ENCODE measurements at places on chromosomes 6 and 20.

DNA sequence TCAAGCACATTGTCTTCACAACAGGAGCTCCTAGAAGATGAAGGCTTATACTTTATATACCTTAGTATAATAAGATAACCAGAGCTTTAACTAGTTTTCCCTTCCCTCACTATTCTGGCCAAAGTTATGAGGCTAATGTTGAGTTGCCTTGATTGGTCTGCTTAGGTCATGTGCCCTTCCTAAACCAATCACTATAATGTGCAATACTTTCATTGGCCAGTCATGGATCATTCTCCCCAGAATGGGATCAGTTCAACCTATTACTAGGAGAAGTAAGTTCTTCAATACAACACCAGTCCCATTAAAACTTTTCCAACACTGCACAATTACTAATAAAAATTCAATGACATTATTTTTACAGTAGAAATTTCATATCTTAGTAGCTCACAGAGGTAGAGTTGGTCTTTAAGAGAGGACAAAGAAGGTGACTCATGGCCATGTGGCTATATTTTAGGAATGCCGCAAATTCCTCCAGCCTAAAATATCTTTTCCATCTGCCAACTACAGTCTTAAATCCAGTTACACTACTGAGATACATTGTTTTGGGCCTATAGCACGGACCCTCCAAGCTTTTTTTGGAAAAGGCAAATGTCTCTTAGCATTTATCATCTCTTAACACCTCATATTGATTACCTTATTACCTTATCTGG is 12.5 kb upstream of the POU3F2 start:
- no peak for DNase-seq

DNA sequence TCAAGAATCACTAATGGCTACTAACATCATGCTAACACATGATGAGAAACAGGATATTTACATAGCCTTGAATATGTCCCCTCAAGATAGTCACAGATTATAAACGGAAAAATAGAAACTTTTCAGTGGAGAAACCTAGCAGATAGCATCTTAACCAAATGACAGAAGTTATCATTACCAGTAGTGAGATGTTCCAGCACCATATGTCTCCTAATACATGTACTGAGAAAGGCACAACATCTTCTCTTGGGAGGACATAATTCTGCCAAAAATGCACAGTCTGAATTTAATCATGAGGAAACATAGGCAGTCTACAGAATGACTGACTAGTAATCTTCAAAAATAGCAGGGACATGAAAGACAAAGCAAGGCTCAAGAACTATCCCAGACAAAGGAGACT is 19.9 kb upstream of the PRIM2 start:
- DNase-seq = no peak

- DNase-seq = no peak
Observed at GRCh38 chr20:40575851-40576250, 113.2 kb downstream of the MAFB start.

DNA sequence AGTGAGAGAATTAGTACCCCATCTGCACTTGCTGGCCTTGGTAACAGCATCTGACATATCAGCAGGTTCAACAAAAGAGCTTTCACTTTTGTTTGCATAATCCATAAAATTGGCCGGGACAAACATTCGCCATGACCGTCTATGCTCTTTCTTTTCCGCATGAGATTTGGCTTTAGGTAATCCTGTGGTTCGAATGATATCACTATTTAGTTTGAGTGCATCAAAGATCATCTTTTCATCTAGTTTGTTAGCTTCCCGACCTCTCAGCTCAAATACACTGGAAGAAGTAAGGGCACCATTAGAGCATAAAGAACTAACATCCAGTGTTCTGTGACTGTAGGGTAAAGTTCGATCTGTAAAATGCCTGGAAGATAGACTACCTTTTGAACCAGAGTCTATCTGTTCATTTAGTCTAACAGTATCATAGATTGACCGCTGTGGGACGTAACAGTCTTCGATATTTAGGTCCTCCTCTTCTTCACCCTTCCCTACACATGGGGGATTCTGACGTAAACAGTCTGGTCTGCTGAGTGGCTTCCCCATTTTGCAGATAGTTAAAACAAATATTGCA is 101.6 kb downstream of the DST start:
- no peak for DNase-seq

GRCh38 chr6:151763938-151764680 is 43.4 kb upstream of the ESR1 start:
- DNase-seq = peak; percentile 96

DNA sequence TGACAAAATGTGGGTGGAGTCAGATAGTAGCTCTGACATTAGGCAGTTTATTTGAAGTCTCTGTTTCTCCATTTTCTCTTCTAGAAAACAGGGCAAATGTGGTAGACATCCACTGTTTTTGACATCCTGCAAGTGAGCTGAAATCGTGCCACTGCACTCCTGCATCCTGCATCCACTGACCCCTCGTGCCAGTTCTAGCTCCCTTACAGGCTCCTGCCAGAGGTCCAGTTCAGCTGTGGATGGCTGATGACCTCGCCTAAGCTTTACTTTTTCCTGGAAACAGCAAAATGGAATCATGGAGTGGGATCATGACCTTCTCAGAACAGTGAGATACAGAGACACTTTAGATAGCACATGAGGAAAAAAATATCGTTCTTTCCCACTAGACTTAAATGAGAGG is 58.5 kb downstream of the TULP4 start:
- no peak for DNase-seq

GRCh38 chr6:47308198-47308517 is 1.5 kb downstream of the TNFRSF21 start:
- DNase-seq = no peak

DNA sequence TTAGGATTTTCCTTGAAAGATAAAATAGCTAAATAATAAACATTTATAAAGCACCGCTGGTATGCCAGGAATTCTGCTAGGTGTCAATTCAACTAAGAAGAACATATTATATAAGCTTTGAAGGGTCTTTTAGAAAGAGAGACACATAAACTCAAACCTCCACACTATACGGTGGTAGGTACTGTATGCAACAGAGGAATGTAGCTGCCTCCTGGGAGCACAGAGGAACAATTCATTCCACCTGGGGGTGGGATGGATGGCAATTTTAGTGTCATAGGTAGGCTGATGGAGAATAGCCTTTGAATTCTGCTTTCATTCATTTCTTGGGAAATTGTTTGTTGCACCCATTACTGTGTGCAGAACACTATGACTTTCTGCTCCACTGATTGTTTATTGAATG is 447.1 kb upstream of the MAP3K7 start:
- no peak for DNase-seq

DNA sequence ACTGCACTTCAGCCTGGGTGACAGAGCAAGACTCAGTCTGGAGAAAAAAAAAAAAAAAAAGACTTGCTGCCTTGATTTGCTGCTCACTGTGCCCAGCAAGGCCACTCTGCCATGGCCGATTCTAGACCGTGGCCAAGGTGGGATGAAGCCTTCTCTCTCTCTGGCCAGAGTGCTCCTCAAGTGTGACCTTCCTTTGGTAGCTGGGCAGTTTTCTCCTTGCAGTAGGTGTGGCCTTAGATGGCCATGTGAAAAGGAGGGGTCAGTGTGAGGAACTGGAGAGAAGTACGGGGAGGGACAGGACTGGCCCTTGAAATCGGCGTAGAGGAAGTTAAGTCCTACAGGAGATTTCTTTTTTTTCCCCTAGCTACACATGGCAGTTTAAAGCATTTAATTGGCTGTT is 272.0 kb downstream of the ARID1B start:
- no peak for DNase-seq

DNA sequence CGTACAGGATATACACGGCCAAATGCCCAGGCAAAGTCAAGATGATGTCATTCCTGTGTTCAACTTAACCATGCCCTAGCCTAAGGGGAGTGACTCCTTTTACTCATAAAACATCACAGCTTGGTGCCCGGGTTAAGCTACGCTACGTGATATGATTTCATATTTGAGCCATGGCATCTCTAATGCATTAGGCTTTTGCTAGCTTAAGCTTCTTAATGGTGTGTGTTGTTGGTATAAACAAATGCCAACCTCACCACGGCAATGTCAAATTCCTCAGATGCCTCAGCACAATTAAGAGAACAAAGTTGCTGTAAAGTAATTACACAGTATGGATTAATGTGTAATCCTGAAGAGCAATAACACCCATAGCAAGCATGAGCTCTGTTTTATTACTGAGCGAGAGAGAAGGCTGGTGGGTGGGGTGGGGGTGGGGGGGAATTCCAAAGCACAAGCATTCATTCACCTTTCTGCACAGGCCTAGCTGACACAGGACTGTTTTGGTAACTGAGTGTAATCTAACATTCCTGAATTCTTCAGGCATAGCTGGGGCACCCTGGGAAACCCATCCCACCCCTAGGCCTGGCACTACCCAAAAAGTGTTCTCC is 44.7 kb upstream of the CNKSR3 start:
- no peak for DNase-seq

- DNase-seq = no peak
Observed at GRCh38 chr6:24127316-24127715, 1.3 kb downstream of the NRSN1 start.

DNA sequence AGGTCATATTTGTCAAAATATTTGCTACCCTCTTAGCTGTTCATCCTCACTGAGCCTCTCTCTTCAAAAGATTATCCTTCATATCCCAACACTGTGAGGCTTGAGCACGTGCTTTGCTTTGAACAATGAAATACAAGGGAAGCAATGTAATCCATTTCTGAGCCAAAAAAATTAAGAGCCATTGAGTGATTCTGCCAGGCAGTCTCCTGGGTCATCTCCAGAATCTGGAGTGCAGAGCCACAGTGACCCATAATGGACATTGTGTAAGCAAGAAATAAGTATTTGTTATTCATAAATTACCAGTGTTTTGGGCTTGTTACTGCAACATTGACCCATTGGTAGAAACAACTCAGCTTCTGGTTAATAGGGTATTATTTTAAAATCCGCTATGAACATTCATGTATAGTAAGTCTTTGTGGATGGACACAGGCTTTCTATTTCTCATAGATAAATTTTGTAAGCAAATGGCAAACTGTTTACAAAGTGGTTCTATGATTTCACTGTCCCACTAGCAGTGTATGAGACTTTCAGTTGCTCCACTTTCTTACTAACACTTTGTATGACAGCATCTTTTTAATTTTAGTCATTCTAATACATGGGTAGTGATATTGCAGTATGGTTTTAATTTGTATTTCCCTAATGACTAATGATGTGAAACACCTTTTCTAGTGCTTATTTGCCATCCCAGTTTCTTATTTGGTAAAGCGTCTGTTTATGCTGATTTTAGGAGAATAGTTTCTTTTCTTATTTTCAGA is 358.2 kb downstream of the PLCB1 start:
- no peak for DNase-seq

DNA sequence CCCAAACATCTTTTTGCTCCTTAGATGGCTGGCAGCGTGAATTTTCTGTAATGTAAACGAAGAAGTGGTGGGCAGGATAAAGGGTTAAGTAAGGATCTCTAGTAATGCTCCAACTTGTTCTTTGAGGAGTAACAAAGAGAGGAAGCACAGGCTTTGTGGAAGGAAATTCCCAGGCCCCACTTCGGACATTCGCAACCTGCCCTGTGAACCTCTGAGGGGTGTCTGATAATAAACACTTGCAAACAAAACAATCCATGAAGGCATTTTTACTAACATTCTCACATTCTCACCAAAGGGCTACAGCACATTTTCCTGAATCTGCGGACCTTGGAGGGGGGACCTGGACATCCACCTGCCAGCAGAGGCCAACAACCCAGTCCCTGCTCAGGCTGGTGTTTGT is 25.8 kb upstream of the ADGRF5 start:
- no peak for DNase-seq

- no peak for DNase-seq
Observed at GRCh38 chr6:36544228-36544627, 3.1 kb downstream of the STK38 start.

- no peak for DNase-seq
Observed at GRCh38 chr6:166446567-166447065, 63.9 kb upstream of the MPC1 start.

Measured in left ventricle myocardium superior (tissue), 1 donor.